Fibroblast of mammary gland (primary cell): ENCODE measurements at places on chromosomes 6 and 20.
A peak's percentile ranks its signal among the peaks of the same experiment; 100 is the strongest.

- no peak for DNase-seq
These were observed 131.0 kb downstream of the ID4 start for GRCh38 chr6:19968201-19968600.

GRCh38 chr6:83917001-83917400 is 57.5 kb downstream of the CYB5R4 start:
- DNase-seq = peak; percentile 18

DNA sequence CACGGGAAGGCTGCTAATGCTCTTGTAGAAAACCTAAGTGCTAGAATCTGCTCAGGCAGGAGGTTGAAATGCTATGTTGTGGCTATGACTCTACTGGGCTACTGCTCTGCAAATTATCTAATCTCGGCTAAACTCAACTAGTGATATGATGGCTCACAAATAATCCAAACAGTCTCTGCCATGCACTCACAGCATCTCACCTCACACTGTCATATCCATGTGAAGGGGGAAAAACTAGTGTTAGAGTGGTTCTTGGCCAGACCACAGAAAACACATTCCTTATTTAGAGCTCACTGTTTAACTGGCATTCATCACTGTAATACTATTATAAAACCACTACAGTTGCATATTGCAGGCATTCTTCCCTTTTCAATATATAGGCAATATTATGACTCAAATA is 81.8 kb upstream of the DST start:
- DNase-seq = peak; percentile 43

- peak; percentile 68 for DNase-seq
These were observed 1176.0 kb upstream of the GJE1 start for GRCh38 chr6:140956571-140957369.

DNA sequence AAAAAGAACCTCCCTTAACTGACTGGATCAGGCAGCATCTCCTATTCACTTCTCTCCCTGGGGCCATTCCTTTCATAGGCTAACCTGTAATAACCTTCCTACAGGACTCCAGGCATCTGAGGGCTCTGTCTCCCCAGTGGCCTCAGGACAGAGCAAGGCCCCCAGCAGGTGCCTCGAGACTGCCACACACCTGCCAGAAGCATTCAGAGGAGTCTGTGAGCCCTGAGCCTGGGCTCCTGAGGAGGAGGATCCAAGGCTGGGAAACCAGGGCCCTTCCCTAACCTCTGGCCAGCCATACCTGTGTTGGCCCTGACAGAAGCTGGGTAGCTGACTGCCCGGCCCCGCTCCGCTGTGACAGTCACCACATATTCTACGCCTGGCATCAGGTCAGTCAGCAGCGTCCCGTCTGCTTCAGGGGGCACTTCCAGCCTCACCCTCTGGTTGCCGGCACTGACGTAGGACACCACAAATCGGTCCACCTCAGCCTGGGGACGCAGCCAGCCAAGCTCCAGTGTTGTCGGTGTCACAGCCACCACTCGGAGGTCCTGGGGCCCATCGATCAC is 20.6 kb downstream of the TNXB start:
- DNase-seq = no peak
